Psoas muscle (tissue), 8 donors: ENCODE measurements at places on chromosomes 7 and 10. TPM values are rescaled to one million over a fixed set of nuclear protein-coding genes. Genes with fewer than 3 reads are reported as not detected.

ZPBP gene
- not detected for total RNA-seq

ATOH7 gene
- total RNA-seq = not detected

RARRES2 gene
- total RNA-seq = 5.3 TPM

GRCh38 chr7:132485136-132485535, 91.1 kb downstream of the PLXNA4 start:
- H3K4me3 ChIP-seq = no peak overlapping the region
- no peaks in the 10 kb centered on the region for H3K27me3 ChIP-seq
- no peaks in the 10 kb centered on the region for H3K4me1 ChIP-seq
- no peaks in the 10 kb centered on the region for H3K36me3 ChIP-seq
- no peak overlapping the region for H3K27ac ChIP-seq
- DNase-seq = no peak

DNA sequence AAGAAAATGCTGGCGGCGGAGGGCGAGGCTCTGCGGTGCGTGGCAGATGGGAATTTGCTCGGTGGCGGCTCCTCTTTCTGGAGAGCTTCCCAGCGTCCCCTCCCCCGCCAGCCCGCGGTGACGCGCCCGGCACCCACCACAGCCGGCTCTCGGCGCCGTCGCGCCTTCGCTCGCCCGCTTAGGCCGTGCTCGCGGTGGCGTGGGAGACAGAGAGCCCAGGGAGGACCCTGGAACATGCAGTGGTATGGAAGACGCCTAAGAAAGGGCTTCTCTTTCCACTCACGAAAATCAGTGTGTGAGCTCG, 576 bp upstream of the CSGALNACT2 start:
- peak overlapping the region; percentile 83 for H3K27ac ChIP-seq
- DNase-seq = peak; percentile 68
- no peaks in the 10 kb centered on the region for H3K27me3 ChIP-seq
- H3K4me1 ChIP-seq = peaks cover 15% of the 10 kb centered on the region
- H3K36me3 ChIP-seq = no peaks in the 10 kb centered on the region
- peak overlapping the region; percentile 73 for H3K4me3 ChIP-seq

GRCh38 chr7:4791738-4792536, 16.5 kb downstream of the AP5Z1 start:
- peak; percentile 92 for DNase-seq
- H3K27me3 ChIP-seq = no peaks in the 10 kb centered on the region
- peaks cover 2% of the 10 kb centered on the region for H3K36me3 ChIP-seq
- H3K4me3 ChIP-seq = peak overlapping the region; percentile 61
- peaks cover 6% of the 10 kb centered on the region for H3K4me1 ChIP-seq
- peak overlapping the region; percentile 4 for H3K27ac ChIP-seq
